ENCODE measurements at places on chromosomes 7 and 10.
A peak's percentile ranks its signal among the peaks of the same experiment; 100 is the strongest.

DNA sequence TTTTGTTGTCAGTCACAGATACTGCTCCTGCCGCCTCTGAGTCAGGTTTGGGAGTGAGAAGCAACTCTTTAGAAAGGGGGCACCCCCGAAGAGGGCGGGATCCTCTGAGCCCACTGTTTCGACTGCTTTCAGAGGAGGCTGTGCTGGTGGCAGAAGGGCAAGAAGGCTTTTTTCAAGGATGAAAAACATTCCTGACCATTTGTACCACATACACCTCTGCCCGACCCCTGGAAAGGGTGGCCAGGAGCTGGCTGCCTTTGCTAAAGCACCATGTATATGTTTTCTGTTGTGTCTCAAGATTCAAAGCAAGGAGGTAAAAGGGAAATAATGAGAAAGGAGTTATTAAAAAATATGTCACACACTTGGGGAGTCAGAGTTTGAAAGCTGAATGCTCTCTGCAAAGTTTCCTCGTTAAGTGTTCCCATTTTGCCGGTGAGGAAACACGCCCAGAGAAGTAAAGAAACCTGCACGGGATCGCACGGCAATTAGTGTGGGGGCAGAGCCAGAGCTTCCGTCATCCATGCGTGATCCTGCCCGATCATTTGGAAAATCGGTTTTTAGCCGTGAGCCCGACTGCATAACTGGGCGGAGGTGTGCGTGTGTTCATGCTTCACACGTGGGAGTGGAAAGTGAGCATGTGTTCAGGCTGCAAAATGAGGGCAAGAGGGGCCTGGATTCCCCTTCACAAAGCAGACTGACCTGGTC is 163.2 kb downstream of the ADAM12 start:
- no peak for DNase-seq

GRCh38 chr10:123301077-123301857 is 147.1 kb downstream of the BUB3 start:
- DNase-seq = no peak

GRCh38 chr10:122648599-122649428 is 50.8 kb downstream of the C10orf120 start:
- peak; percentile 2 for DNase-seq

GRCh38 chr10:1183033-1183396 is 126.8 kb downstream of the WDR37 start:
- DNase-seq = no peak

- no peak for DNase-seq
These were observed at the start of gene TECTB for GRCh38 chr10:112283100-112283499. TSS of gene TECTB (plus strand) at chr10:112283400. CDS start at chr10:112283735, 335 bp downstream.

GRCh38 chr7:129746857-129747529 is 135.5 kb downstream of the NRF1 start:
- no peak for DNase-seq

GRCh38 chr7:96224685-96225084 is 97.2 kb downstream of the SLC25A13 start:
- DNase-seq = no peak

DNA sequence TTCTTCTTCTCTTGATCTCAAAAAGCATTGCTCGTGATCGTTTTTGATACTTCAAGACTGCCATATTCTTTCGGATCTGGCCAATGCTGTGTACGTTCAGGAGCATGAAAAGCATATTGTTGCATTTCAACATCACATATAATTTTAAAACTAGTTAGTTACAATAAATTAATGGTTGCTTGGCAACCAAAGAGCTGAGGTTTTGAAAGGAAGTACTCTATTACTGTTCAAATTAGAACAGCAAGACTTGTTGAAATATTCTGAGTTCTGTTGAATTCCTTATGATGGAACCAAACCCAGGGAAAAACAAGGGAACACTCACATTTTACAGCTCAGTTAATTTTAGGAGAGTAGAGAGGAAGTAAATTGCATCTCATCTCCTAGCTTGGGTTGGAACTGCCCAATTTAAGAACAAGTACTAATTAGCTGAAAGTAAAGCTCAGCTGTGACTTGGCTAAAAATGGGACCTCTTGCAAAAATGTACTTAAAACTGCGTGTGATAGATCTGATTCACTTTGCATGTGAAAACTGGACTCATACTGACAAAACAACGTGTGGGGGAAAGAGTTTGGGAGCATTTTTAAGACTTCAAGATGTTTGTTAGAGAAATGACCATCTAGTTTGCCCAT is 21.2 kb downstream of the OR9A2 start:
- DNase-seq = no peak

- no peak for DNase-seq
These were observed at the start of gene IRF5 for GRCh38 chr7:128937647-128938543. TSS of gene IRF5 (plus strand) at chr7:128937927. CDS start at chr7:128942082, 4,155 bp downstream.

- DNase-seq = no peak
These were observed 212.1 kb upstream of the GRB10 start for GRCh38 chr7:50994753-50995319.

- DNase-seq = no peak
These were observed 103.3 kb downstream of the SEMA3A start for GRCh38 chr7:84091318-84091717.

- DNase-seq = no peak
These were observed 18.5 kb downstream of the CFAP70 start for GRCh38 chr10:73340121-73340520.

DNA sequence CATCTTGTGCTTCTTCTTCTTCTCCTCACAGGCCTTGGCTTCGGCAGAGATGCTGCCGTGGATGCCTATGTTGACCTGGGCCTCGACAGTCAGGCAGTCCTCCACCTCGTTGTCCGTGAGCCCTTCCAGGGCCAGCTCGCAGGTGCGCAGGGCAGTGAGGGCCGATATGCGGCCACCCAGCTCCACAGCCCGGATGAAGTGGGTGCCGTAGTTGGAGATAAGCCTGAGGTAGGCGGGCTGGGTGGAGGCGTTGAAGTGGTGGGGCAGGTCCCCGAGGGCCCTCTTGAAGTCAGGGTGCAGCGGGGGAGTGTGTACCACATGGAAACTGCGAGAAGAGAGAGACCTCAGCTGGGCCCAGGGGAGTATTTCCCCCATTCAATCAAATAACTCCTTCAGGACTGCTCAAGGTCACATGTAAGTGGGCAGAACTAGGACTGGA is 3.7 kb downstream of the PRF1 start:
- DNase-seq = no peak

- no peak for DNase-seq
These were observed 67.1 kb downstream of the PRKAG2 start for GRCh38 chr7:151809864-151810170.

DNA sequence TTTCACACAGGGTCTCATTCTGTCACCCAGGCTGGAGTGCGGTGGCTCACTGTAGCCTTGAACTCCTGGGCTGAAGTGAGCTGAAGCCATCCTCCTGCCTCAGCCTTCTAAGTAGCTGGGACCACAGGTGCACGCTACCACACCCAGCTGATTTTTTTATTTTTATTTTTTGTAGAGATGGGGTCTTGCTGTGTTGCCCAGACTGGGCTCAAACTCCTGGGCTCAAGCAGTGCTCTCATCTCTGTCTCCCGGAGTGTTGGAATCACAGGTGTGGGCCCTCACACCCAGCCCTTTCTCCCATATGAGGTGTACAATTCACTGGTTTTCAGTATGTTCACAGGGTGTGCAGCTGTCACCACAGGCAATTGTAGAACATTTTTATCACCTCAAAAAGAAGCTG is 5.2 kb downstream of the INPP5A start:
- no peak for DNase-seq

- no peak for DNase-seq
These were observed 16.7 kb downstream of the CAMK2B start for GRCh38 chr7:44308596-44309270.

GRCh38 chr10:6788231-6788630 is 208.2 kb upstream of the PRKCQ start:
- no peak for DNase-seq

- no peak for DNase-seq
These were observed 328.0 kb downstream of the PLXDC2 start for GRCh38 chr10:20144268-20144667.

DNA sequence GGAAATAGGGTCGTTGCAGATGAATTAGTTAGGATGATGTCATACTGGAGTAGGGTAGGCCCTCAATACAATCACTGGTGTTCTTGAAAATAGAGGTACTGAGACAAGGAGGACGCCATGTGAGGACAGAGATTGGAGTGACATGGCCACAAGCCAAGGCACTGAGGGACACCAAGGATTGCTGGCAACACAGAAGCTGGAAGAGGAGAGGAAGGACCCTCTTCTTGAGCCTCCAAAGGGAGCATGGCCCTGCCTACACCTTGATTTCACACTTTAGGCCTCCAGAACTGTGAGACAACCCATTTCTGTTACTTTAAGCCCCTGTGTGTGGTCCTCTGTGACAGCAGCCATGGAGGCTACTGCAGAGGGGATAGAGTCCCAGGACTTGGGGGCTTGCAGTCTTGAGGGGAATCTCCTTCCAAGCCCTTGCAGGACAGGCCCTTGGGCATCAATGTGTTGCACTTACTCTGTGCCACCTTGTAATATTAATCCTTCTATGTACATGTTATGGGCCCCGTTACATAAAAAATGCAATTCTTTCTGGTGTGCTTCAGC is 3.7 kb upstream of the AOC1 start:
- no peak for DNase-seq

- DNase-seq = no peak
These were observed 39.7 kb downstream of the CDC14C start for GRCh38 chr7:48964074-48964473.

DNA sequence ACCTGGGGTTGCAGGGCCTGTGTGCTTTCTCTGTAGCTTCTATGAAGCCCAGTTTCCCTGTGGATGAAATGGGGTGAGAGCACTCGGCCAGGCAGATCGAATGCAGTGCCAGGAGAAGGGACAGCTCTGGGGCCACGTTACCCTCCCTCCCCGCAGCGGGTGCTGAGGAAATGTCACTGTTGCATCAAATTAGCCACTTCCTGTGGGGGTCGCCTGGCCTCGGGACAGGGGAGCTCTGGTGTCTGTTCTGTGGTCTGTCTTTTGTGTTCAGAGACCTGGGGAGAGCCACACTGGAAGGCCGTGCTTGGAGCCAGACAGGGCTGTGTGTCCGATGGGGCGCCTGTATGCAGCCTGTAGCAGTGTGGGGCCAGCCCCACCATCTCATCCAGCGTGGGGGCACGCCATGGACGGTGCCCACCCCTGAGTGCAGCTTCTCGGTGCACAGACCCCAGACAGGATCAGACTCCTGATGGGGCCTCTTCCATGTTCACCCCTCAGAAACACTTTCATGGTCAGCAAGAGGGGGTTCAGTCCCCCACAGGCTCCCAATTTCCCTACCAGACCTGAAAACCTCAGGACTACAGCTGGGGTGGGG is 13.6 kb downstream of the TTYH3 start:
- no peak for DNase-seq

GRCh38 chr10:96794836-96795733 is 37.0 kb upstream of the LCOR start:
- no peak for DNase-seq

DNA sequence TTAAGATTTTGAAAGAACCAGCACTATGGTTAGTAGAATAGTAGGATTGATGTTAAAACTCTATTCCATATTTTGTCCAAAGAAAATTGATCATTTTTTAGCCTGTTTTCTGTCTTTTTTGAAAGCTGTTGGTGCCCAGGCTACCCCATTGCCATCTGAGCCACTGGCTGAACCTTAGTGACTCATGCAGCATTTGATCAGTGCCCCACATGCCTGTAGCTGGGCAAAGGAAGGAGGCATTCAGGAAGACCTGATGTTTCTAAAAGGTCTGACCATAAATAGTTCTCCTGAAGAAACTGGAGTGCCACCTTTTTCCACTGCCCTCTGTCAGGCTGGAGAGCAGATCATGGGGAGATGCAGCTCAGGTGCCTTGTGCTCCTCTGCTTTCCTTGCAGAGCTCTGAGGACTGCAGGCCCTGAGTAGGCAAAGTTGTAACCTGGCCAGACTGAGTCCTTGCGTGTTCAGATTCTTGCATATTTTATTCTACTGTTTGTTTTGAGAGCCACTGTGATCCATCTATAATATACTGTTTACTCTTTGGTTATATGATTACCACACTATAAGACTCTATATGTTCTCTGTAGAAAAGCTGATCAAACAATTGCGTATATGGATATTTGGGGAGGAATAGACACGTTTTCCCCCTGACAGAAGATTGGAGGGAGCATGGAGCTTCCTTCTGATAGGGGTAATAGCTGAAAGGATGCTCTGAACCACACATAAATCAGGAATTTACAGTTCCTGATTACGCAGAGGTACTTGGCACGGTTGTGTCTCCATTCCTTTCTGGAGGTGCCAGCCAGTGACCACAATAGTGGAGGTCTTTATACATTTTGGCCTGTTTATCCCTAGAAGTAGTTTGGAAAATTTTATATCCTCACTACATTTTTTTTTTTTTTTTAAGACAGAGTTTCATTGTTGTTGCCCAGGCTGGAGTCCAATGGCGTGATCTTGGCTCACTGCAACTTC is 48.9 kb upstream of the GJD4 start:
- no peak for DNase-seq

DNA sequence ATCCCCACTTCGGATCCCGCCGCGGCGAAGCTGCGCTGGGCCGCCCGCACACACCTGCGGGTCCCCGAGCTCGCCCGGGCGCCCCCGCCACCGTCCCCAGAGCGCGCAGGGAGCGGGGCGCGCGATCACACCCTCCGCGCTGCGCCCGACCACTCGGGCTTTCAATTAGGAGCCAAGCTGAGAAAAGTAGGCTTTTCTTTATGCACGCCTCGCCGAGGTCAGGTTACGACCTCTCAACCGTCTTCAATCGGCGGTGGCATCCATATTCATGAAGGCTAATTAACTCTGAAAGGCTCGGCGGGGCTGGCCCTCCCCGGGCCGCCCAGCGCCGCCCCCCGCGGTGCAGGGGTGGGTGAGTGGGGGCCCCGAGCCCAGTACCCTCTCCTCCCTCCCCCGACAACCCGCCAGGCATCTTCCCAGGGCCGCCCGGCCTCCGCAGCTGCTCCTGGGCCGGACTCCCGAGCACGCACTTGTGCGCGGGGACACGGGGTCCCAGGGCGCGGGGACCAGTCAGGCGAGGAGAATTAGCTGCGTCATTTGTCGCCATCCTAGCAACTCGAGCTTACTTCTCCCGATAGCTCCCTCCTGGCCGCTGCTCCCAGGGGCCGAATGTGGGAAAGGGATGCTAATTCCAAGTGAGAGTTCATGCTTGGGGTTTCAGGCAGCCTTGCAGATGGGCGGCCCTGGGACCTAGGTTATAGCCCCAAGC is 155.5 kb upstream of the LYZL2 start:
- no peak for DNase-seq

GRCh38 chr10:112963835-112964234 is 13.8 kb downstream of the TCF7L2 start:
- DNase-seq = no peak

DNA sequence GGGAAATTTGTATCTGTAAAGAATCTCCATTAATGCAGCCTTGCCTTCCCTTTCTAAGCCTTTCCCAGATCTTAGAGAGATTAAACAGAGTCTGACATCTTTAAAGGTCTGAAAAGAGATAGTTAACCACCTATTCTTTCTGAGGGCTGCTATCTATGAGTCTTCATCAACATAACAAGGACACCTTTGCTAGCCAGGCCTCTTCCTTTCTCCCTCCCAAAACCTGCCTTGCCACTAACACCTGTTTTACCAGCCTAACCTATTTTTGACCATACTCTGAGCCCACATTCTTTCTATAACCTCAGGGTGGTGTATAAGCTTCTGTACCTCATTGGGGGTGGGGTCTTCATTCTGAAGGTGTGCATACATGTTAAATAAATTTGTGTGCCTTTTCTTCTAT is 217.1 kb downstream of the IPMK start:
- no peak for DNase-seq

All from NCI-H187 treated with DMSO at 0.1 percent for 48 hours (cell line).